DMS53 (cell line): ENCODE measurements at places on chromosomes 11 and 22.

DNA sequence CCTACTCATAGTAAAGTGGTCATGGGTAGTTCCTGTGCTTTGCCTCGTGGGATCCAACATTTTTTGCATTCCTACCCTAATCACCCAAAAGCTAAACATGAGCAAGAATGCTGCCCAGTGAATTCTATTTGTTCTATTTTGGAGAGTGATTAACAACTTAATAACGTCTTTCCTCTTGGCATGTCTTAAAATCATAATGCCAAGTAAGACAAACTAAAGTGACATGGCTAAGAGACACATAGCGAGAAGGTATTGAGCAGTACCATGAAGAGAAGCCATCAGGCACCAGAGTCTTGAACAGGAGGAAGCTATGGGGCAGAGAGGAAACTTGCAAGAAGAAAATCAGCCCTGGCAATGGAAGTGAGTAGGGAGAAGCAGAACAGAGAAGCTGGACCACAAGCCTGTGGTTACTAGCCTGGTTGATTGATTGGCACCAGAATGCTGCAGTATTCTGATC lies 32.0 kb downstream of the EXPH5 start:
- DNase-seq, result no peak

GRCh38 chr11:6733326-6734275 lies 38.2 kb downstream of the OR2AG2 start:
- DNase-seq, result no peak

GRCh38 chr11:46741600-46742484 lies 22.8 kb downstream of the F2 start:
- DNase-seq, result no peak

DNA sequence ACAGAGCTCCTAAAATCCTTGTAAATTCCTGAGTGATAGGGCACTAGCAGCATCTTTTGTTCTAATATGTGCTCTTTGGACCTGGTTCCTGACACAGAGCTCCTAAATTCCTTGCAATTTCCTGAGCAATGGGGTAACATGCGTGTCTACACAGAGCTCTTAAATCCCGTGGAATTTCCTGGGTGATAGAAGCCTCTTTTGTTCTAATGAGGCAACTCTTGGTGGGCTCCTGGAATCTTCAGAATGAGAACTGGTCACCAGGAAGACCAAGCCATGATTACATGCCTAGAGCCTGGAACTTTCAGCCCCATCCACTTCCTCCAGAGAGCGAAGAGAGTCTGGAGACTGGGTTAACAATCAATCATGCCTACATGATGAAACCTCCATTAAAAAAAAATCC lies 19.0 kb downstream of the RSF1 start:
- DNase-seq, result no peak

DNA sequence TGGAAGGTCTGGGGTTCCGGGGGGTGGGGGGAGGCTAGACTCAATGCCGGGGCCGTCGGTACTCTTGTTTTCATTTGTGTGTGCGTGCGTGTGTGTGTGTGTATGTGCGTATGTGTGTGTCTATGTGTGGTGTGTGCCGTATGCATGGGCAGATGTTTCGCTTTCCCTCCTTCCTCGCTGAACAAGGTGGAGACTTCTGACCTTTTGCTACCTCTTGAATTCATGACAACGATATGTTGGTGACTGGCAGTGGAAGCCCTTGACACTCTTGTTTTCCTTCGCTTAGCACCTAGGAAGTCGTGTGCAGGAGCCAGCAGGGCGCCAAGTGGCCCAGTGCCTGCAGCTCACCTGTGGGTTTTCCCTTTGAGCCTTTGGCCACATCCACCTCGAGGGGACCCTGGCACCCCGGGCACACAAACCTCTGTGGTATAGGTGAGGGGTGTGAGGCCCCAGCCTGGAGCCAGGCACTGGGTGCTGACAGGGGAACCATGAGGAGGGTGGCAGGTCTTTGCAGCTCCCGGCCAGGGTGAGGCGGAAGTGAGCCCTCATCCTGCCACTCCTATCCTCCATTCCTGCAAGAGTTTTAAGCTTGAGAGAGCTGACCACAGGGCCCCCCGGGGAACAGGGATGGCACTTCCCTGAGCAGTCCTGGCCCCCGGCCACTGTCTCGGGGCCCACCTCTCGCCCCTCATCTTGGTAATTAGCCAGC lies 19.3 kb upstream of the TMEM191C start:
- no peak for DNase-seq

DNA sequence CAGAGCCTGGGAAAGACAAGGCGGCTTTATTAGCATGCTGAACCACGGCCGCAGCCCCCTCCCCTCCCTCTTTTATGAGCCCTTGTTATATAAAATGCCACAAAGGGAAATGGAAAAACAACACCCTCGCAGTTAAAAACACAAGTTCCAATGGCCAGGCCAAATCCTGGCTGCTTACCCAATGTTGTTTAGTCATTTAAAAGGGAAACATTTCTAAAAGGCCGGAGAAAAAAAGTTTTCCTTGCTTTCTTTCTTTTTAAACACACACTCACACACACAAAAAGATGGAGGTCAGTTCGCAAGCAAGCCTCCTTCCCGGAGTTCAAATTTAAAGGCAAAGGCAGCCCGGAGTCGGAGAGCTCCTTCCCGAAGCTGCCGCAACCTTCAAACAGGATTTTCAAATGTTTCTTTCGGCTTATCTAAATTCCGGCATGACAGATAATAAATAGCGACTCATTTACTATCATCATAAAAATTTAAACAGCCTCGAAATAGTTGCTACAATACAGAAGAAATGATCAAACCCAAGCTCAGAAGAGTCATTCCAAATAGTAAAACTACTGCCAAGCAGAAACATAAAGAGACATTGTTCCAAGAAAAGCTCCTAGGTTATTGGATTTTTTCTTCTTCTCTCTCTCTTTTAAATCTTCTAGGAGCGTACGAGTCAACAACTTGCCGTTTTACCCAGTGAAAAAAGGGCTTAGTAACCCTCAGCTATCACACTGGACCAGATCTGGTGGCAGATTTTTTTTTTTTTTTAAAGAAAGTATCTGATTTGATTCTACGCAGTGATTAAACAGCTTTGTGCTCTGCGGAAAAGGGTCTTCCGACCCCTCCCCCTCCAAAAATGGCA lies 3.5 kb downstream of the PHF21B start:
- DNase-seq, result no peak

GRCh38 chr11:103279821-103280220 lies 170.6 kb downstream of the DYNC2H1 start:
- no peak for DNase-seq

DNA sequence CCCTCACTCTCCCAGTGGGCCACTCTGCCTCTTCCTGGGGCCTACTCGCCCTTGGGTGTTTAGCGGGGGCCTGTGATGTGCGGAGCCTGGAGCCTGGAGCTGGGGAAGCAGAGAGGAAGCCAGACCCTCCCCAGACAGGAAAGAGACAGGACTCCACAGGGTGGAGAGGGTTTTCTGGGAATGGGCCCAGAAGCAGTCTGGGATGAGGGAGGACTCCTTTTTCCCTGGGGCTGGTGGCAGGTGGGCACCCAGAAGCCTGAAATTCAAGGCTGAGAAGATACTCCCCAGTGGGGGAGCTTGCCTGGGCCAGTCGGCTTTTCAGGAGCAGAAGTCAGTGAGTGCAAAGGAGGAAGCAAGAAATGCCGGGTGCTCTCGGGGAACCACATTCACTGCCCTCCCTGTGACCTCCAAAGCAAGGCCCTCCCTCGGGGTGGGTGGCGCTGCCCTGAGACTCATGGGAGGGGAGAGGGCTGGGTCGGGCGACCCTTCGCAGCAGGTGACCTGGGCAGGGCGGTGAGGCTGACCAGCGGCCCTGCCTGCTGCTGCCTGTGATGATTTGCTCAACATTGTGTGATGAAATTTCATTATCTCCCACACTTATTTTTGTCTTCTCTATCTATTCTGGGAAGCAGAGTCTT lies 1377.4 kb downstream of the BRD1 start:
- DNase-seq, result no peak

GRCh38 chr11:118234833-118235232 lies 10.0 kb upstream of the JAML start:
- DNase-seq, result no peak

GRCh38 chr22:27116312-27117086 lies 459.1 kb downstream of the MIAT start:
- DNase-seq, result no peak

DNA sequence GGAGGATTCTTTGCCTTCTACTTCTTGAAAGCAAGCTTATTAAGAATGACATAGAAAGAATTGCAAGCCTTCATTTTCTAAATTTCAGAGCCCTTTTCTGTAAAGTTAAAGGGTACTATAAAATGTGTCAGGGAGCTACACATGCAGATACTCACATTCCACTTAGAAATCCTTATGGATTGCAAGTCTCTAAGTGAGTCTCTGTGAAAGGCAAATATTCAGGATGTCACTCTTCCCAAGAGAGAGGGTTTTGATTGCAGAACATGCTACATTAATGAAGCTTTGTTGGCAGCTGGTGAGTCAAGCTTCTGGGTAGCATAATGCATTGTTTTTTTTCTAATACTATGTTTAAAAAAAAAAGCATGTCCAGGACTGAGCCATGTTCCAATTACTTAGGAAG lies 369.2 kb downstream of the DCDC1 start:
- DNase-seq, result no peak

- DNase-seq, result no peak
Measured at GRCh38 chr11:100761841-100762240, 74.8 kb downstream of the ARHGAP42 start.

- DNase-seq, result peak; percentile 25
Measured at GRCh38 chr22:42353883-42354727, 78.1 kb downstream of the NFAM1 start.

GRCh38 chr22:29002603-29003002 lies 59.0 kb downstream of the C22orf31 start:
- no peak for DNase-seq

- DNase-seq, result no peak
Measured at GRCh38 chr11:61046833-61047232, 55.5 kb upstream of the CD5 start.

GRCh38 chr11:122198291-122198983 lies 82.4 kb upstream of the BLID start:
- DNase-seq, result no peak

GRCh38 chr22:29315286-29316140 lies at the start of gene RASL10A:
Gene RASL10A, minus strand, starts transcription at chr22:29315697. Its CDS starts 451 bp downstream, at chr22:29315246.
- DNase-seq, result peak; percentile 30

- DNase-seq, result no peak
Measured at GRCh38 chr11:124880958-124881357, 15.7 kb downstream of the ROBO3 start.

- no peak for DNase-seq
Measured at GRCh38 chr22:33332538-33332937, 274.4 kb upstream of the SYN3 start.

DNA sequence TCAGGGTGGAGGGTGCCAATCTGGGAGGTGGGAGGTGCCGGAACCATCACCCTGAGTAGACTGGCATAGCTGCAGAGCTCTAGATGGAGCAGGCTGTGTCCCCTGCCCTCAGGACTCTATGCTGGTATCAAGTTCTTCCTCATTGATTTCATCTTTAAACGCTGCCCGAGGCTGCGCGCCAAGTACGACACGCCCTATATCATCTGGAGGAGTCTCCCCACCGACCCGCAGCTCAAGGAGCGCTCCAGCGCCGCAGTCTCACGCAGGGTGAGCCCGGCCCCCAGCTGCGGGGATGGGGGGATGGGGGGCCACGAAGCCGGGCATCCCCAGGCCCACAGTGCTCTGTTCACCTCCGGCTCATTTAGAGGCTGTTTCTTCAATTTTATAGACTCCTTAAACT lies 52.5 kb downstream of the GRAMD4 start:
- DNase-seq, result no peak

GRCh38 chr11:32420937-32421901 lies 14.1 kb downstream of the WT1 start:
- no peak for DNase-seq

DNA sequence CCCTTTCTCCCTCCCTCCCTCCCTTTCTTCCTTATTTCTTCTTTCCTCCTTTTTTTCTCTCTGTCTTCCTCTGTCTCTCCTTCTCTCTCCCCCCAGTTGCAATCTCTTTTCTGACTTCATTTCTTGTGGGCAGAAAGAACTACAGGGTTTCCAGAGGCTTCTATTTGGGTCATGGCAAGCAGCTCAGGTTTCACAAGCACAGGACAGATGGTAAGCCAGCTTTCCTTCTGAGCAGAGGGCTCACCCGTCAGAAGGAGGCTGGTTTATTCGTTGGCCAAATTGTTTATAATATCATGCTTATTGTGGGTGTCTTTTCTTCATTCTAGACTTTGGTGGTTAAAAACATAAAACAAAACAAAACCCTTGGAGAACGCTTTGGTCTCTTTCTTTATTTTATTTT lies 58.9 kb upstream of the CLMP start:
- DNase-seq, result no peak

DNA sequence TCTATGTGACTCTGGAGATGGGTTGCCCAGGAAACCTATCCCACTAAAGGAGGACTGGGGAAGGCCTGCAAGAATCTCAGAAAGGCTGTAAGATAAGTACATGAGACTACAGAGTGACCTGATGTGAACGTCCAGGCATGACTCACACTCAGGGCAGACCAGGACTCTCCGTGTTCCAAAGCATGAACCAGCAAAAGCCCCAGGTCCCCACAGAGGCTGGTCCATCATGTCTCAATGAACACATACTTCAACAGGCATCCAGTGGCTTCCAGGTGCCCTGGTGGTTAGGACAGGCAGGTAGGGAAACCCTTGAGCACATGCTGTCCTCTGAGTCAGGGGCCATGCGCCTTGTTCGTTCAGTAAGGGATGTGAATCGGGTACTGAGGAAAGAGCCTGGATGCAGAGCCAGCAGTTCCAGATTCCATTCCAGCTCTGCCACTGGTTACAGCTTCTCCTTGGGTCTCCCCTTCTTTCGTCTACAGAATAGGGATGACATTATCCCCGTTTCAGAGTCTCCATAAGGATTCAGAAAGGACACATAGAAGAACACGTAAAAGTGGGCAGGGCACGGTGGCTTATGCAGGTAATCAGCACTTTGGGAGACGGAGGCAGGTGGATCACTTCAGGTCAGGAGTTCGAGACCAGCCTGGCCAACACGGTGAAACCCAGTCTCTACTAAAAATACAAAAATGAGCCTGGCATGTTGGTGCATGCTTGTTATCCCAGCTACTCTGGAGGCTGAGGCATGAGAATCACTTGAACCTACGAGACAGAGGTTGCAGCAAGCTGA lies 129.0 kb upstream of the TEAD1 start:
- no peak for DNase-seq

DNA sequence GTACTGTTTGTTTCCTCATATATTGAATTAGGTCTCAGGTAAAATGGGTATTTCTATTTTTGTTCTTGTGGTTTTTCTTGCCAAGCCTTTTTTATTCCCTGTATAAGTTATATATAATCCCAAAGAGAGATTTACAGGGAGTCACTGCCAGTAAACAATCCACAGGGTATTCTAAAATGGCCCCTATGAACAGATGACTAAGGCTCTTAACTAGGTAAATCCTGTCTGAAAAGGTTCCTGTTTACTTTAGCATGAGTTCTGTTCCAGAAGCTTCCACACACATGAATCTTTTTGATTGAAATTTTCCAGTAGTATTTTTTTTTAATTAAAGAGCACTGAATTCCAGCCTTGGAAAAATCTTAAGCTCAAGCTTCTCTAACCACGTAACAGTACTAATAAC lies 552.8 kb upstream of the CCDC179 start:
- DNase-seq, result peak; percentile 50
